ENCODE measurements at places on chromosomes 4 and X.

GRCh38 chr4:73713650-73714049 is 26.7 kb upstream of the CXCL8 start:
- DNase-seq: no peak

GRCh38 chr4:2263926-2264321 is 2.0 kb upstream of the MXD4 start:
- DNase-seq: no peak

DNA sequence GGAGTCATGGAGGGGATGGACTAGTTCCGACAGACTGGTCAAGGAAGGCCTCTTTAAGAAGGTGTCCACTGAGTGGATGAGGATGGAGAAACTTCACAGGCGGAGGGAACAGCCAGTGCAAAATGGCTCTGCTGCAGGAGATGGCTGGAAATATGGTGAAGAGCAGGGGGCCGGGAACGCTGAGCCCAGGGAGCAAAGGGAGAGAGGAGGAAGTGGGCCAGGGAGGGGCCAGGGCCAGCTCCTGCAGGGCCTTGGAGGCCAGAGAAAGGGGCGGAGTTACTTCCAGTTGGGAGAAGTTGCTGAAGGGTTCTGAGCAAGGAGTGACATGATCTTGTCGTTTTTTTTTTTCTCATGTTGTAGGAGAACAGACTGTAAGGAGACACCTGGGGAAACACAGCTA is 94.5 kb downstream of the WFS1 start:
- no peak for DNase-seq

- DNase-seq: no peak
Observed at GRCh38 chrX:29477878-29478277, 737.5 kb upstream of the MAGEB2 start.

DNA sequence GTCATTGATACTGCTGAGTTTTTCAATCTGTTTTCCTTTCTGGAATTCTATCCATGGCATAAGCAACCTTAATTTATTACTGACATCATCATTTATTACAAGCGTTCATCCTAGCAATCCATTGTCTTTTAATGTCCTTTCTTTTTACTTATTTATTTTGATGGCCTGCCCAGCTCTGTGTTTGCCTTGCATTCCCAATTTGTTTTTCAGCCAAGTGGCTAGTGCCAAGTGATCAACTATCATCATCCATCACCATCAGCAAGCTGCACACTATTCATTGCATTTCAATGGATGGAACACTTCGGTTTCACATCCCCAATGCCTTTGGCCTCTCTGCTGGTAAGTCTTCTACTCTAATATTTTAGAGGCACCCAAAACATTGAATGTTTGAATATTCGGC is 831.7 kb upstream of the EPHA5 start:
- DNase-seq: no peak

GRCh38 chr4:105707782-105708180 is 708 bp downstream of the INTS12 start:
- DNase-seq: no peak

DNA sequence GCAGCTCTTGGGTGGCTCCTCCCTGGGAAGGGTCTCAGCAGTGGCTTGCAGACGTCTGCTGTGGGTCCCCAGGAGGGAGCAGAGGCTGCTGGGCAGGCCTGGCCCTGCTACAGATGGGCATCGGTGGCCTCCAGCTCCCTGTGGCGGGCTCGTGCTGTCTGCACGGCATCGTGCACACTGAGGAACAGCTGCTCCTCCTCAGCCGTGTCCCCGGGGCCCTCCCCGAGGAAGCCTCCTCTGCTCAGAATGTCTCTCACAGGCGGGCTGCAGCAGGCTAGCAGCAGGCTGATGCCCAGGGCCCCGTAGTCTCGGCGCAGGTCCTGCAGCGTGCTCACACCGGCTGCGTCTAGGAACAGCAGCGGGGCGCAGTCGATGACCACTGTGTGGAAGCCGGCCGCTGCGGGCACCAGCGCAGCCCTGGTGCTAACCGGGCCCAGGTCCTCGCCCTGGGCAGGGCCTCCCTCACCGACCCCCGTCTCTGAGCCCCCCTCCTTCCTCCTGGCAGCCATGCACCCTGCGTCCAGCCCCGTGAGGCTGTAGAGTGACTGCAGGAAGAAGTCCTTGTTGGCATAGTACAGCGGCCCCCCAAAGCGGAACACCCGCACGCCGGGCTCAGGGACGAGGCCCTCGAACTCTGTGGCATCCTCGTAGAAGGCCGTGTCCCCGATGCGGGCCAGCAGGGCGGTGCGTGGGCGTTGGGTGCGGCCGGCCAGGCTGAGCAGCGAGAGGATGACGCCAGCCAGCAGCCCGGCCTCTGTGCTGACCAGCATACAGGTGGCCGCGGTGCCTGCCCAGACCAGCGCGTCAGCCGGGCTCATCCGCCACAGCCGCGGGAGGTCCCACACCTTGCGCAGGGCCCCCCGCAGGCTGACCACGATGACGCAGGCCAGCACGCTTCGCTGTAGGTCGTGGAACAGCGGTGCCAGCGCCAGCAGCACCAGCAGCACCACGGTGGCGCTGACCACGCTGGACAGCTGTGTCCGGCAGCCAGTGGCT is 2.2 kb downstream of the IDUA start:
- peak; percentile 14 for DNase-seq

GRCh38 chr4:80035336-80035735 is 37.7 kb downstream of the ANTXR2 start:
- DNase-seq: no peak

GRCh38 chrX:134969726-134970125 is 21.1 kb upstream of the SMIM10 start:
- no peak for DNase-seq

DNA sequence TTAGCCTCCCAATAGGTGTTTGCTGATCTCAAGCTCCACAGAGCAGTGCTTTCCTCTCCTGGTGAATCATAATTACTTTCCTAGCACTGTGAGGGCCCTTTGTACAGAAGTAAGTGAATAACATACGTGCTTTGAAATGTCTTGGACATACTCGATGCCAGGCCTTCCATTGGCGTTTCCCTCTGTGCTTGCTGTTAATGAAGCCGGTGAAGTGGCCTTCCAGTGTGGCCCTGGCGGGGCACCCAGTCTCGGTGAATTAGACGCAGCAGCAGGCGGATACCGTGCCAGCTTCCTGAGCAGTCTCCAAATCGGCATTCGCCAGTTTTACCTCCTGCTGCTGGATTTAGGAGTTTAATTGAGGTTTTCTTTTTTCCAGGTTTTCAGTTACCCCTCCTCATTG is 132.3 kb downstream of the HMX1 start:
- DNase-seq: no peak

GRCh38 chrX:48083706-48084105 is 12.3 kb upstream of the ZNF630 start:
- no peak for DNase-seq

DNA sequence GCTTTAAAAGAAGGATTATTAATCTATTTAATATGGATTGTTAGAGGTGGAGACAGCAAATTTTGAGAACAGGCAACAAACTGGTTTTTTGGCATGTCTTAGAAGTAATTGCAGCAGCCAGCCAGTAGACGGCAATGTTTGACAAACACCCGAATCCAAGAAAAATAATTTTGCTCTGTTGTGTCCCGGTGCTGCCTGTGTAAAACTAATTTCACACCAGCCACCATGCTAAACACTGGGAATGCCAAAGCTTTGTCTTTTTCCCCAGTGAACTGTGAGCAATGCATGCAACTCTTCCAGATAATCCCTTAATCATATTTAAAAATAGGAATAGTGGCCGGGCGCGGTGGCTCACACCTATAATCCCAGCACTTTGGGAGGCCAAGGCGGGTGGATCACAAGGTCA is 25.9 kb downstream of the SMIM31 start:
- DNase-seq: no peak

GRCh38 chr4:1039493-1040343 is 28.3 kb downstream of the FGFRL1 start:
- no peak for DNase-seq

GRCh38 chr4:3773552-3774001 is 7.4 kb downstream of the ADRA2C start:
- DNase-seq: no peak

DNA sequence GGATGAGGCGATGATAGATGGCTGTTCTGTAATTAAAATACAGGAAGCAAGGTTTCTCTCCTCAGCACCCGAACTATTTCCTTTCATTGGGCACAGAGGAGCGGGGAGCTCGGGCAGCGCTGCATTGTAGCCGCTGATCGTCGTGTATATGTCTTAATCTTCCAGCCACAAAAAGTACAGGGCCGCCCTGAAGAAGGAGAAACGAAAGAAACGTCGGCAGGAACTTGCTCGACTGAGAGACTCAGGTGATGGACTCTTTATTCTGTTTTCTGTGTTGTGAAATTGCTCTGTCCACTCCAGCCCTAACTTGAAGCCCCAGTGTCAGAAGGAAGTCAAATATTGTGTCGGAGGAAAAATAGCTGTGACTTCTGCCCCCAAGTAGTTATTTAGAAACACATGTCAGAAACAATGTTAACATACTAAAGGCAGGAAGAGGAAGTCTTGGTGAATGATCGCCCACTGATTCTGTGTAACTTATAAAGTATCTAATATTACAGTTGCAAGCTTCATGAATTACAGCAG is 546 bp downstream of the ZRSR2 start:
- DNase-seq: no peak

GRCh38 chr4:120517966-120518365 is 404.6 kb downstream of the PRDM5 start:
- no peak for DNase-seq

DNA sequence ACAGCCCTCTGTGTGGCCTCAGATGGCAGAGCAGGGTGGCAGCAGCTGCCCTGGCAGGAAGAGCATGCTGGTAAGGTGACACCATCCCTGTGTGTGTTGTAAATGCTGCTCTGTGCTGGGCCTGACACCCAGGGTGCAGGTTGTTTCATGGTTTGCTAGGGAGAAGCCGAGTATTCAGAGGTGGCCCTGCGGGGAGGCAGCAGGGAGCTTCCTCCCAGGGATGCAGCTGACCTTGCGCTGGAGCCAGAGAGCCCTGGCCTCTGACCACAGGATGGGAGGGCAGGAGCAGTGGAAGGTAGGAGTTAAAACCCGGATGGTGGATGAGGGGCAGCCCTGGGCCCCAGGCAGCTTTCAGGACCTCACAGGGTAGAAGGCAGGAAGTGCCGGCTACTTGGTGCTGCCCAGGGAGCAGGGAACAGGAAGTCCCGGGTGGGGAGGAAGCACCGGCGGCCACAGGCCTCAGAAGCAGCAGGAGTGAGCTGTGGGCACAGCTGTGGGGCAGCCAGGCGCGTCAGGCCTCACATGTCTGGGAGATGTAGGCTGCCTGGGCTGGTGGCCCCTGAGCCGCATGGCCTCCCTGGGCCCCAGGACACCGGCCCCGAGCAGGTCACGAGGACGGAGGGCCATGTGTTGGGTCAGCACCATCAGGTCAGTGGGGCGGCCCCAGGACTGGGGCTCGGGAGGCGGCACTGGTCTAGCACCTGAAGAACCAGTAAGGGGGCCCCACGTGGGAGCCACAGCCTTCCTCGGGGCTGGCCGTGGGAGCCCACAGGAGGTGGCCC is 19.1 kb downstream of the SH3BP2 start:
- DNase-seq: peak; percentile 49

- DNase-seq: no peak
Observed at GRCh38 chrX:134794692-134795091, 136.4 kb upstream of the PLAC1 start.

GRCh38 chr4:54063737-54064316 is 578 bp downstream of the CHIC2 start:
- DNase-seq: peak; percentile 22

DNA sequence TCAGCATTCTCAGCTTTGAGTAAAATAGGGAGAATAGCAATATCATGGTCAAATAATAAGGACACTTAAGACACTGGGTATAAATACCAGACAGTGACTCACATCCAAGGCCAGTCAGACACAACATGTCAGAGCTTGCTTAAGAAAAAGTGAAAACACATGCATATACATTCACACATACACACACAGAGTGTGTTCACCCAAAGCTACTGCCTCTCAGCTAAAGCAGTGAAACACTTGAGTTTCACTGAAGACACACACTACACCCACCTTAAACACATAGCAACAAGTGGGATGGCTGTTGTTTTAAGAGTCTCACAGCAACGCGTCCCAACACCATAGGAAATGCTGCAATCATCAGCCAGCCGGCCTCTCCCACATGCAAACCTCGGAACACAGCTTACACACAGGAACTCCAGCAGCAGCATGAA is 14.4 kb downstream of the SHROOM4 start:
- DNase-seq: no peak

GRCh38 chrX:17617806-17618205 is 119.5 kb upstream of the SCML1 start:
- no peak for DNase-seq

DNA sequence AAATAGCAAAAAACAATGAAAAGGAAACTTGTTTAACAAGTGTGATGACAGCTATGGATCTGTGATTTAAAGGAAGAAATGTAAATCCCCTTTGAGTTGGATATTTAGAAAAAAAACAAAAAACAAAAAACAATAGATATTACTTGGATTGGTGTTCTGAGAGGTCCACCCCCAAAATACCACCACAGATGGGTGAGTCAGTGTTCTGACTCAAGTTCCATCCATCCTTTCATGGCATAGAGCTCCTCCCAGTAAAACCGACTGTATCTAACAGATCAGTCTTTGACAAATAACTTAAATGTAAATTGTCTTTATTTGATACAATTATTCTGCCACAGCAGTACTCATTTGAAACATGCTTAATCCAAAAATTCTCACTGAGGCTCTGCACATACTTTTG is 27.4 kb downstream of the TMPRSS11B start:
- no peak for DNase-seq

GRCh38 chr4:155766622-155767021 is 7.8 kb downstream of the GUCY1B1 start:
- no peak for DNase-seq

DNA sequence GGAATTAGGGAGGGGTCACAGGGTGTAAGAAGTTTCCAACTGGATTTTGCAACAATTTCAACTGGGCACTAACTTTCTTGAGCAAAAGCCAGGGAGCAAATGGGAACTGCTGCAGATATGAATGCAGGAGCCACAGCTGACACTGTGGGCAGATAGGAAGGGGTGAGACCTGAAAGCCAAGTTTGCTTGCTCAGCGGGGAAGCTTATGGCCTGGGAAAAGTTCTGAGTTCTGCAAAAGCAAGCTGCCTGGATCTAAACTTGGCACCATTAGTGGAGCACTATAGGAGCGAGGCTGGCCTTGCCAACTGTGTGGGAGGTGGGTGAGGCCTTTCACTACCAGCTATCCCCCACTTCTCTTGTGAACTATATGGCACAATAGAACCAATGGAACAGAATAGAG is 11.1 kb downstream of the CYSLTR1 start:
- no peak for DNase-seq
